ENCODE measurements at places on chromosomes 3 and 15. TPM values are rescaled to one million over a fixed set of nuclear protein-coding genes. Genes with fewer than 3 reads are reported as not detected.

ECE2 gene
- not detected for total RNA-seq

- H3K36me3 ChIP-seq = no peaks in the 10 kb centered on the region
- H3K4me3 ChIP-seq = no peak overlapping the region
- H3K27me3 ChIP-seq = no peaks in the 10 kb centered on the region
- no peaks in the 10 kb centered on the region for H3K4me1 ChIP-seq
- H3K27ac ChIP-seq = no peak overlapping the region
- no peak for DNase-seq
Measured at GRCh38 chr15:83776986-83777385, 123.1 kb downstream of the ADAMTSL3 start.

- H3K4me3 ChIP-seq = no peak overlapping the region
- no peak overlapping the region for H3K27ac ChIP-seq
- no peak for DNase-seq
- no peaks in the 10 kb centered on the region for H3K4me1 ChIP-seq
- H3K36me3 ChIP-seq = no peaks in the 10 kb centered on the region
- no peaks in the 10 kb centered on the region for H3K27me3 ChIP-seq
Measured at GRCh38 chr3:160544844-160545503, 20.4 kb downstream of the KPNA4 start.

DNA sequence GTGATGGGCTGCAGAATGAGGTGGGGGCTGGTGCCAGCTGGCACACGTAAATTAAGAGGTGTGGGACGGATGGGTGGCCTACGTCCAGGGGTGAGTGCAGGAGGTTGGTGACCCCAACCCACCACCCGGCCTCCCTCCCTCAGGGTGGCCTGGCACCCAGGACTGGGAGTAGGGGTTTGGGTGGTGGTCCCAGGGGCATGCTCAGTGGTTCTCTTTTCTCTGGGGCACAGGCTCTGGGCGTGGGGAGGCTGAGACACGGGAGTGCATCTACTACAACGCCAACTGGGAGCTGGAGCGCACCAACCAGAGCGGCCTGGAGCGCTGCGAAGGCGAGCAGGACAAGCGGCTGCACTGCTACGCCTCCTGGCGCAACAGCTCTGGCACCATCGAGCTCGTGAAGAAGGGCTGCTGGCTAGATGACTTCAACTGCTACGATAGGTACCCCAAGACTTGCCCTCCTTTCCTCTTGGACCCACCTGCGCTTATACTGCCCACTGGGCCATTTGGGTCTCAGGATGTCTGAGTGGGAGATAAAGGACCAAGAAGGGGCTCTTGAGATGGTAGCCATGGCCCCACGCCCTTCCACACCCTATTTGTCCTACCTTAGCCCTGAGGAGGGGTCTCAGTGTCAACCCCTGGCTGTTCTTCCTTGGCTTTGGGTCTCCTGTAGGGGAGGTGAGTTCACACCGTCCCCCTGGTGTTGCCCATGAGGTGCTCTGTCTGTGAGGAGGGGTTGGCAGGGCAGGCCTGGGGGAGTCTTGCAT, 18.9 kb upstream of the EXOG start:
- no peak overlapping the region for H3K4me3 ChIP-seq
- peaks cover 11% of the 10 kb centered on the region for H3K36me3 ChIP-seq
- H3K27ac ChIP-seq = no peak overlapping the region
- no peaks in the 10 kb centered on the region for H3K4me1 ChIP-seq
- no peaks in the 10 kb centered on the region for H3K27me3 ChIP-seq
- no peak for DNase-seq

DNA sequence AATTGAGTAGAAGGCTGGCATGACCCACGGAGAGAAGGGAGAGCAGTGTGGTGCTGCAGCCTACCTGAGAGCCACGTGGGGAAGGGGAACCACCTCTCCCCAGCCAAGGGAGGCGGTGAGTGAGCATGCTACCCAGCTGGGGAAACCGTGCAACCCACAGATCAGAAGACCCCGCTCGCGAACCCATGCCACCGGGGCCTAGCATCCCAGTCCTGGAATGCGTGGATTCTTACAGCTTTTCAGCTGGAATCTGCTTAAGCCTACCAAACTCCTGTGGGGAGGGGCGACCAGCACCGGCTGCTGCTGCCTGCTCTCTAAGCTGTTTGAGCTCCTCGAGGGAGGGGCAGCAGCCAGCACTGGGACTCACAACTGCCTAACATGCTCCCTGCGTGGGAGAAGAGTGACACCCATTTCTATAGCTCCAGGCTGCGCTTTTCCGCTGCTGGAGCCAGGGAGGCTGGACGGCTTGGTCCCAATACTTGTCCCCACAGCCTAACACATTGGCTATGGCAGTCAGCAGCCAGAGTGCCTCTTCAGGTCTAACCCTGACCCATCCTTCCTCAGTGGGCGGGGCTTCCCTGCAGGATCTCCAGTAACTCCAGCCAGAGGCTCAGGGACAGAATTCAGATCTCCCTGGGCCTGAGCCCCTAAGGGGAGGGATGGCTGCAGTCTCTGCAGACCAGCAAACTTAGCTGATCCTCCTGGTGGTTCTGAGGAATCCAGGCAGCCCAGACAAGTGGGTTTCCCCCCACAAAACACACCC, 20.0 kb upstream of the TEX55 start:
- no peak overlapping the region for H3K4me3 ChIP-seq
- H3K27ac ChIP-seq = no peak overlapping the region
- no peaks in the 10 kb centered on the region for H3K36me3 ChIP-seq

ZNF80 gene
- total RNA-seq = not detected
